Stimulated activated CD4-positive, alpha-beta T cell treated with anti-CD3 and anti-CD28 coated beads, Interleukin-15, amount 100 ng/mL, for 1 hour (primary cell): ENCODE measurements at places on chromosomes 3 and 15.

DNA sequence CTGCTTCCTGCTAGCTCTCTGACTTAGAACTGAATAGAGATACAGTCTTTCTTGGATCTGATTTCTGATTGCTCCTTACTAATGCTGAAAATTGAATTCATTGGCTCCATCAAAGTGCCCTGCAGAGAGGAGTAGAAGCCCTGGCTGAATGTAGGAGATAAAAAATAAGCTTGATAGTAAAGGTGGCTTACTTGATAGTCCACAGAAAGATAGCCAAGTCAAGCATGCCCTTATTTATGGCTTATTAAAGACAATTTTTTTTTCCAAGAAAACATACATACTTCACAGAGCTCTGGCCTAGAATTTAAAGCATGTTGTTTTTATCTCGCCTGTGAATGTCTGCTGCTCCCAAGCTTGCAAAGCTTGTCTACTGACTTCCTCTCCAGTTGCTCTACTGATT is 124.6 kb upstream of the CADPS start:
- no peak for DNase-seq

GRCh38 chr3:97872525-97873042 is 50.8 kb downstream of the CRYBG3 start:
- DNase-seq: no peak

- no peak for DNase-seq
These were observed 99.0 kb downstream of the CNTN3 start for GRCh38 chr3:74515451-74515850.

DNA sequence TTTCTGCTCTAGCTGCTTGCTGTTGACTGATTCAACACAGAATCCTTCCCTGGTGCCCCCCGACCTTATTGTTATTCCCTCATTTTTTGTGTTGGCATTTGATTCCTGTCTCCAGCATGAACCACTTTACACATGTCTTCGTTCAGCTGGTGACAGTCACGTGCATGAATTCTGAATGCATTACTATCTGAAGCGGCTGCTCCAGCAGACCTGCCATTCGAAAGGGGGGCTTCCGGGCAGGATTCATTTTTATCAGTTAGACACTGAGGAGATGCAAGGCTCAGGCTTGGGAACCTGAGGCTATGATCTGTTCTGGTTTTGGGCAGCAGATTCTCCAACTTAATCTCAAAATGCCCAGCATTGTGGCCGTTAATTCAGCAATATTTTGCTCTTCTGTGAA is 336.2 kb downstream of the EPHB1 start:
- DNase-seq: no peak

GRCh38 chr3:128416578-128417211 is 50.0 kb downstream of the DNAJB8 start:
- DNase-seq: no peak

GRCh38 chr3:105906836-105907235 is 38.0 kb upstream of the CBLB start:
- no peak for DNase-seq

GRCh38 chr3:155135003-155135402 is 54.9 kb downstream of the MME start:
- DNase-seq: no peak

GRCh38 chr3:143634427-143634826 is 213.8 kb downstream of the SLC9A9 start:
- no peak for DNase-seq

GRCh38 chr3:84522893-84523292 is 435.9 kb upstream of the CADM2 start:
- no peak for DNase-seq

GRCh38 chr3:67245545-67245944 is 247.4 kb downstream of the KBTBD8 start:
- DNase-seq: no peak

- DNase-seq: no peak
These were observed 28.1 kb downstream of the HACD3 start for GRCh38 chr15:65558336-65558735.

DNA sequence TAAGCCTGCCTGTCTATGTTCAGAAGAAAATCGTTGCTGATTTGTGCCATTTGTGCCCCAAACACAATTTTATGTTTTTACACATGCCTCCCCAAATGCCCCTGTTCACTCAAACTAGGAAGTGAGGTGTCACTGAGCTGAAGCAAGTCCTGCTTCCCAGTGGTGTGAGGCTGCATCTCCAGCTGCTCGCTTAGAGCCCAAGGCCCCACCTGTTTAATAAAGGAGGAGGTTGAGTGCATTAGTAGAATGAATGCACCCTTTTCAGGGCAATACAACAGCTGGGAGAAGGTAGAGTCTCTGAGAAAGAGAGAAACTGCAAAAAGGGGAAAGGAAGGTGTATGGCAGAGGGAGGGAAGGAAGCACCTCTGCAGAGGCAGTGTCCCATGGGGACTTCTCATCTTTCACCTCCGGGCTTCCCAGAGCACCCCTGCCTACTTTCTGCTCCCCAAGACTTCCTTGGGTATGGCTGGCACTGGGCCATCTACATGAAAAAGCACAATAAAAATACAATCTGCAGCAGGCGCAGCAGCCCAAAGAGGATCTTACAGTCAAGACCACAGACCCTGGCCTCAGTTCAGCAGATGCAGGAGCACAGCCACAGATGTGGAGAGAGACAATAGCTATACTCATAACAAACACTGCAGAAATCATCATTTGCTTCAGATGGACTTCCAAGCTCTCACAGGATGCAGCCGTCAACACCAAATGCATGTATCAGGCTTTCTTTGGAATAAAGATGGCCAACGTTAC is 165.9 kb downstream of the POLR2M start:
- no peak for DNase-seq

GRCh38 chr15:68352401-68353062 is 75.0 kb downstream of the FEM1B start:
- no peak for DNase-seq

- no peak for DNase-seq
These were observed 40.6 kb upstream of the NMNAT3 start for GRCh38 chr3:139718415-139718814.

DNA sequence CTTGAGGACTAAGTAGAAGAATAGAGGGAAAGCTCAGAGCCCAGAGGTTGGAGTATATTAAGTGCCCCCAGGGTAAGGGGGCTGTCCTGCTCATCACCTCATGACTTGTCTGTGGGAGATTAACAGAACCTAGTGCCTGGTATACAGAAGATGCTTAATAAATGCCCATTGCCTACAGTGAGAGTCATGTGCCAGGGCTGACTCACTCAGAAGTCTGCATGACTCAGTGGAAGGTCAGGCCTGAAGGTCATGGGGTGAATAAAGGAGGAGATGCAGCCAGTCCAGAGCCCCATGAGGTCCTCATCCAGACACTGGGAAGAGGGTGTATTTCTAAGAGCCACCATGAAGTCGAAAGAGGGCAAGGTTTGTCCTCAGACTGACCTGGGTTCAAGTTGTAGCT is 62.5 kb upstream of the TLE3 start:
- DNase-seq: no peak

GRCh38 chr15:78873793-78874765 is 1.4 kb downstream of the MORF4L1 start:
- no peak for DNase-seq

- no peak for DNase-seq
These were observed 40.8 kb upstream of the ABHD17C start for GRCh38 chr15:80654299-80654698.

GRCh38 chr15:31268911-31269784 is 57.5 kb upstream of the KLF13 start:
- DNase-seq: no peak

- no peak for DNase-seq
These were observed 29.7 kb downstream of the MKRN2OS start for GRCh38 chr3:12515631-12516030.

- DNase-seq: no peak
These were observed 29.2 kb upstream of the CNTN3 start for GRCh38 chr3:74643636-74644035.

DNA sequence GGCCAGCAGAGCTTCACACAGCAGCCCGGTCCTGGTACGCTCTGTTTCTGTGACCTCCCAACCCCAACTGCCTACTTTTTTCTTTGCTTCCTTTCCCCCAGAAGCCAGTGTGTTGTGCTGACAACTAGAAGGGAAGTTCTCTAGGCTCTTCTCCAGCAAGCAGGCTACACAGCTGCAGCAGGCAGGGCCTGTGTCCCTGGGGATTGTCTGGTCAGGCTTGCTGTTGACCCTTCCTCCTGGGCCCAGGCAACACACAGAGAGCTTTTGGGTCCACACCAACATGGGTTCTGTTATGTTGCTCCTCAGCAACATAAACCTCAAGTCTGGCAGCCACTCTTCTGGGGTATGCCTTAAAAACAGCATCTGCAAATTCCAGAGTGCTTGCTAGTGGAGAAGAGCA is 36.2 kb upstream of the TSPAN3 start:
- DNase-seq: no peak

DNA sequence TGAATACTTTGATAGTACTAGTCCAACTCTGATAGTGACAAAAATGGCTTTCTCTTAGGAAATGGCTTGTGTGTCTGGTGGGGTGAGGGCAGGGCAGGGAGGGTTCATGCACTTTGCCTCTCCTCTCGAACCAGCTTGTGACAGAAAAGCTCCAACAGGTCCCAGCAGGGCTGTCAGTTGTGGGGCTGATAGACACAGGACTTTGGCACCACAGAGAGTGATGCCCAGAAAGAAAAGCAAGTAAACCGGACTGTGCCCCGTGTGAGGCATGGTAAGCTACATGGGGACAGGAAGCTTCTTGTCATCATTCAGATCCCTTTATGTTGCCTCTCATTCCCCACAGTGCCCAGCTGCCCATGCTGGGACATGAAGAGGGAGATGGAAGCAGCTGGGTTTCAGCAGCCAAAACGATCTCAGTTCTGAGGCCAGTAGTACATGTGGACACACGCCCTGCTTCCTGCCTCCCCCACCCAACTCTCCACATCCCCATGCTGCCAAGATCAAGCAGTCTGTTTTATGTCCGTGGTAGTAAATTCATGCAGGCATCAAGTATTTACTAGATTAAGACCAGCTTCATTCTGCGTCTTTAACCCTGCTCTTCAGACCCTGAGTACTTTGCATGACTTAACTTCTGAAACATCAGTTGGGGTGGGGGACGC is 29.7 kb upstream of the LIPC start:
- no peak for DNase-seq

GRCh38 chr3:185656321-185656840 is 70.3 kb downstream of the SENP2 start:
- no peak for DNase-seq

DNA sequence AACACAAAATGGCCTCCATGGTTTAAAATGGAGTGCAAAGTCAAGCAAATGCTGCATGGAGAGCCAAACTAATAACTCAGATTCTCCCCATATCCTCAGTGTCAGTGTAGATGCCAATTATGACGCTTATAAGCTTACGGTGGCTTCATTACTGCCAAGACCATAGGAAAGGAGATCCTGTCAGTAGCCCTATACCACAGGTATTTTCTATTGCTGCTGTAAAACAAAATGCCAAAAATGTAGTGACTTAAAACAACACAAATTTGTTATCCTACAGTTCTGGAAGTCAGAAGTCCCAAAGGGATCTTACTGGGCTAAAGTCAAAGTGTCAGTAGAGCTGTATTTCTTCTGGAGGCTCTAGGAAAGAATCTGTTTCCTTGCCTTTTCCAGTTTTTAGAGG is 149.8 kb upstream of the GBE1 start:
- no peak for DNase-seq
